ENCODE measurements at places on chromosomes 7 and 10. TPM values are rescaled to one million over a fixed set of nuclear protein-coding genes. Genes with fewer than 3 reads are reported as not detected.

Gene MBL2
- total RNA-seq: not detected

Gene GIMAP5
- total RNA-seq: not detected

DNA sequence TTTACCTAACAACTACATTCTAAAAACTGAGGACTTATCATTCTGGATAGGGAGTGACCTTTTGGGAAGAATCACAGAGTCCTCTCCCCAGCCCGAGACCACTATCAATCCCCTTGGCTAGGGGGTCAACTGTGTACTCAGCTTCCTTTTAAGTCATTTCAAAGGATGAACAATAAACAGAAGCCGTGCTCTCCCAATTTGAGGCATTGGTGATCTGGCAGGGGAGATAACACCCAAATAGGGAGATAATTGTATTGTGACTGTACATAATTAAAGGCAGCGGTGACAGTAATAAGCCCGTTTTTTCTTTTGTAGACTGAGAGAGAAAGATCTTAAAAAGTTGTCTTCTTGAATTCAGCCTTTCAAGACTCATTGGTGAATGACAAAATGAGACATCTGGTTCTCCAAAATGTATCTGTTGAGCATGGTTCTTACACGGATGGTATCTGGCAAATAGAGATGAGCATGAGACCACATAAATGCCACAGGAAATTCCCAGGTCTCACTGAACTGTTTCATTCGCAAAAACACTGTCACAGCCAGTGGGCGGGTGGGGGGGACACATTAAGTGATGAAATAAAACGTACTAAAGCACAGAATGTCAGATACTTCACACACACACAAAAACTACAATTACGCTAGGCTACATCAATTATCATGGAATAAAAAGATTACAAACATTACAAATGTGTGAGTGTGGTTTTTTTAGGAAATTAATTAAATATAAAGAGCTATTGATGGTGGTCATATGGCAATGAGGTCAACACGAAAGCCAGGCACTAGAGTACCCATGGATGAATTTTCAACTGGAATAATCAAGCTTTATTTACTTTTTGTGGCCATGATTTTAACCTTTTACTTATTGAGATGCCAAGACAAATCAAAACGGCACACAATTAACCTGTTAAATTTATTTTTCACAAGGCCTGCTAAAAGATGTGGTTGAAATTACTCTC is 108.4 kb downstream of the HIPK2 start:
- H3K4me1 ChIP-seq: peaks cover 6% of the 10 kb centered on the region
- no peak for DNase-seq
- no peak overlapping the region for H3K4me3 ChIP-seq
- no peak overlapping the region for H3K27ac ChIP-seq

DNA sequence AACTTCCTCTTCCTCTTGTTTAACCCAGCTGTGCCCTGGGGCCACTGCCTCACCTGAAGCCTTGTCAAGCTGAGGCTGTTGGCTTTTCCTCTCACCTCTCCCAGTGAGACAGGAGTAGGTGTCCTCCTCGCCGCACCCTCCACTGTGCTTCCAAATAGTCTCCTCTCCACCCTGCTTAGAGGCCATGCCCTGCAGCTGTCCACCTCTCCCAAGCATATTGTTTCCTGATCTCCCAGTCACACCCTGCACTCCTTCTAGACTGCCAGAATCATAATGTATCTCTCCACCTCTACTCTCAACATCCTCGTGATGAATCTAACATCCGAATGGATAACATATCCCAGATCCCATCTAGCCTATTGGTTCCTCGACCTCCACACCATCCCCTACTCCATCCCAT is 196.3 kb upstream of the GHITM start:
- peaks cover 6% of the 10 kb centered on the region for H3K4me1 ChIP-seq
- DNase-seq: no peak
- H3K4me3 ChIP-seq: no peak overlapping the region
- no peaks in the 10 kb centered on the region for H3K36me3 ChIP-seq

DNA sequence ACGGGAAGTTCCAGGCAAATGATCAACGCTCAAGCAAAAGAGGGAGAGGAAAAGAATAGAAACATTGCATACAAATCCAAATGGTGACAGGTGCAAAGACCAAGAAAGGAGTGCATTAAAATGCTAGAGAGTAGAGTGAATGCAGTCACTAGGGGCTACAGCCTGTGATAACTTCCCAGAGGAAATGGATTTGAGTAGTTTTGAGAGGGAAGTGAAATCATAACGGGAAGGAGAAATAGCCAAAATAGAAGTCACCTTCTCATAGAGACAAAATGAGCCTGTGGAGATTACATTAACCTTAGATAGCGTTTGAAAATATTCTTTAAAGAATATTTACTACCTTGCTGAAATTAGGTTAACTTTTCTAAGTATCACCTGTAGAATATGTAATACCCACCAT is 26.5 kb downstream of the NUP42 start:
- H3K4me3 ChIP-seq: no peak overlapping the region
- no peaks in the 10 kb centered on the region for H3K27me3 ChIP-seq
- no peak overlapping the region for H3K27ac ChIP-seq
- no peak for DNase-seq
- no peaks in the 10 kb centered on the region for H3K36me3 ChIP-seq

DNA sequence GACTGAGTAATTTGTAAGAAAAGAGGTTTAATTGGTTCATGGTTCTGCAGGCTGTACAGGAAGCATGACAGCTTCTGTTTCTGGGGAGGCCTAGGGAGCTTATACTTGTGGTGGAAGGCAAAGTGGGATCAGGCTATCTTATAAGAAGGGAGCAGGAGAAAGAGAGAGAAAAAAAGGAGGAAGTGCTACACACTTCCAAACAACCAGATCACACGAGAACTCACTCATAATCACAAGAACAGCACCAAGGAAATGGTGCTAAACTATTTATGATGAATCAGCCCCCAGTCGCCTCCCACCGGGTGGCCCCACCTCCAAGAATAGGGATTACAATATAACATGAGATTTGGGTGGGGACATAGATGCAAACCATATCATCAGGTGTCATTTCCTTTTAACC is 89.1 kb upstream of the KCNMA1 start:
- H3K4me3 ChIP-seq: no peak overlapping the region
- H3K27ac ChIP-seq: no peak overlapping the region
- peaks cover 8% of the 10 kb centered on the region for H3K4me1 ChIP-seq
- DNase-seq: no peak
- H3K27me3 ChIP-seq: no peaks in the 10 kb centered on the region

DNA sequence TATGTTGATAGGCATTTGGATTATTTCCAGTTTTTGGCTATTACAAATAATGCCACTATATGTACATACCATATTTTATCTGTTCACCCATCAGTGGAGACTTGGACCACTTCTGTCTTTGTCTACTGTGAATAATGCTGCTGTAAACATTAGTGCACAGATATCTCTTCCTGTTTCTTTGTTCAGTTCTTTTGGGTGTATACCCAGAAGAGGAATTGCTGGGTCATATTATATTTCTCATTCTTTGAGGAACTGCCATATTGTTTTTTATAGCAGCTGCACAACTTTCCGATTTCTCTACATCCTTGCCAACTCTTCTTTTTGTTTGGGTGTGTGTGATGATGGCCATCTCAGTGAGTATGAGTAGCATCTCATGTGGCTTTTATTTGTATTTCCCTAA is 218.0 kb downstream of the LRMDA start:
- no peaks in the 10 kb centered on the region for H3K27me3 ChIP-seq
- H3K4me1 ChIP-seq: peaks cover 23% of the 10 kb centered on the region
- H3K27ac ChIP-seq: no peak overlapping the region
- no peaks in the 10 kb centered on the region for H3K36me3 ChIP-seq
- no peak for DNase-seq

DNA sequence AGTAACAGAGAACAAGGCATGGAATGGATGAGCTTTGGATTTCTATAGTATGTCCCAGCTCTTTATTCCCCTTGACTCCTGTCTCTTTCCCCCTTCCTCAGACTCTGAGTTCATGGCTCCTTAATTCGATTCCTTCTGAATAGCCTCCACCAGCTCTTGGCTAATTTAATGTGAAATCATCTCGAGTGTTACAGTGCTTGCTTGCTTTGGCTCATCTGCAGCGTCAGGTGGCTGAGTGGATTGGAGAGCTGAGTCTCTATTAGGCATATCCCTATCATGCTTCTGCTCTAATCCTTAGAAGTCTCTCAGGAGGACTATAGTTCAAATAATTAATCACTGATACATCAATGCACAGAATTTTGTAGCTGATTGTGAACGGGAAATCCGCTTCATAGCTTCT is 134.6 kb downstream of the LRRC4 start:
- H3K4me1 ChIP-seq: peaks cover 55% of the 10 kb centered on the region
- no peak overlapping the region for H3K4me3 ChIP-seq
- H3K36me3 ChIP-seq: no peaks in the 10 kb centered on the region
- H3K27ac ChIP-seq: no peak overlapping the region
- H3K27me3 ChIP-seq: no peaks in the 10 kb centered on the region
- DNase-seq: no peak

DNA sequence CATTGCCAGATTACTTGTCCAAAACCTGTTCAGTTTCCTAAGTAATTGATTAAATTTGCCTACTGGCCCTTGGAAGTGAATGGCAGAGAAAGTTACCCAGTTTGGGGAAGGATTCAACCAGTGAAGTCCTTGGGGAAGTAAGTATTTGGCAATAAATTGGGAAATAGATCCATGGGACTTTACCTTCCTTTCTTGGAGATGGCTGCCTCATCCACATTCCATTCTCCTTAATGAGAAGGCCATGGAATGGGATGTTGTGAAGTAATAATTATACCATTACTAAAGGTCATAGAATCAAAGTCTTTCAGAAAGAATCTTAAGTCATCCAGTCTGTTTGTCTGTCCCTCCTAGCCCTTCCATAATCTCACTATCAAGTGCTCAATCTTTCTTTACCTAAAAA is 4.5 kb upstream of the COPG2 start:
- peaks cover 5% of the 10 kb centered on the region for H3K4me1 ChIP-seq
- peaks cover 10% of the 10 kb centered on the region for H3K27me3 ChIP-seq
- H3K4me3 ChIP-seq: no peak overlapping the region
- H3K27ac ChIP-seq: no peak overlapping the region
- no peak for DNase-seq

All from neural progenitor cell (in vitro differentiated cells).